ENCODE measurements at places on chromosomes 7 and 10.

DNA sequence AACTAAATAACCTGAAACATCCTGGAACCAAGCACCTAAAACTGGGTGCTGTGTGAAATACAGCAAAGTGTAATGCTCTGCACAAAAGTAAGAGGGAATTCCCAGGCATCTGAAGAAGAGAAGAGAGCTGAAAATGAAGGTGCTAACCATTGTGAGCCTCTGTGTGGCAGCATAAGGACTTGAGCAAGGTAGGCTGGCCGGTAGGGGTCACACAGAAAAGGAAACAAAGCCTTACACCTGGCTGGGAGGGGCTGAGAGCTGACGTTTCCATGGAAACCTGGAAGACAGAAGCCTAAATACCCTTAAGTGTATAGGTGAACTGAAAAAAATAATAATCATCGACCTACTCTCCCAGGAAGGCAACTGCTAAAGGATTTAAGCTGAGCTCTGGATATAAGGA, 48.6 kb downstream of the CUL1 start:
- no peak for DNase-seq
- H3K4me3 ChIP-seq = no peak overlapping the region
- H3K36me3 ChIP-seq = peaks cover 45% of the 10 kb centered on the region
- no peaks in the 10 kb centered on the region for H3K27me3 ChIP-seq
- H3K4me1 ChIP-seq = peaks cover 4% of the 10 kb centered on the region

DNA sequence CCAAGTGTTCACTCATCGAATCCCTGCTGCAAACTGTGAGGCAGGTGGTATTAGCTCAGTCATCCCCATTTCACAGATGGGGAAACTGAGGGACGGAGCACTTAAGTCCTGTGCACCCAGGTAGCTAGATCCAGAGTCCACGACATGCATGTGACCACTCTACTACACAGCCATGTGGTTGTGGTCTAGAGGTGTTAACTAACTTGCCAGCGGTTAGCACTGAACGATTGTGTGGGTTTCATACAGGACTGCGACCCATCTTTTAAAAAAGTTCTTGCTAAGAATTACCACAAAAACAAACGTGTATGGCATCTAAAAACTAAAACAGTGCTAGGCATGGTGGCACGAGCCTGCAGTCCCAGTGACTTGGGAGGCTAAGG, 16.1 kb upstream of the ABCC2 start:
- no peak overlapping the region for H3K4me3 ChIP-seq
- H3K27me3 ChIP-seq = no peaks in the 10 kb centered on the region
- peaks cover 13% of the 10 kb centered on the region for H3K36me3 ChIP-seq

- no peak for DNase-seq
- no peak overlapping the region for H3K4me3 ChIP-seq
- no peaks in the 10 kb centered on the region for H3K36me3 ChIP-seq
Measured at GRCh38 chr7:22346383-22347107, 10.4 kb downstream of the RAPGEF5 start.

GRCh38 chr10:86592413-86592812, 61.9 kb upstream of the OPN4 start:
- no peaks in the 10 kb centered on the region for H3K36me3 ChIP-seq
- no peak overlapping the region for H3K4me3 ChIP-seq
- DNase-seq = no peak
- H3K27ac ChIP-seq = no peak overlapping the region
- peaks cover 22% of the 10 kb centered on the region for H3K27me3 ChIP-seq
- H3K4me1 ChIP-seq = no peaks in the 10 kb centered on the region

- no peaks in the 10 kb centered on the region for H3K4me1 ChIP-seq
- no peak overlapping the region for H3K27ac ChIP-seq
- no peaks in the 10 kb centered on the region for H3K27me3 ChIP-seq
- no peak for DNase-seq
Measured at GRCh38 chr7:117950601-117951260, 77.5 kb upstream of the CTTNBP2 start.

DNA sequence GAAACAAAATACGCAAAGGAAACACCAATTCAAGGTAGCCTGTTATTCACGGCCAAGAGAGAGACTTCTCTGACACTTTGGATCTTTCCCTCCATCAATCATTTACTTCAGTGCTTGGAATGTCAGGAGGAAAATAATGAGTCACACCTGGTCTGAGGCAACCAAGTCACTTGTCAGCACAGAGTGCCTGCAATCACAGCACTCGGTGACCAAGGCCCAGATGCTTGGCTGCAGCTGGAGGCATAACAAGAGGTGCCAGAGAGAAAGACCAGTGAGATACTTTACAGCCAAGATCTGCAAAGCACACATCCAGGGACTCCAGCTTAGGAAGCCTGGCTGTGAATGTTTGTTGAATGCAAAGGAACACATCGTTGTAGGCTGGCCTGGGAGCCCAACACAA, 33.9 kb downstream of the ASB13 start:
- no peak overlapping the region for H3K4me3 ChIP-seq
- no peak overlapping the region for H3K27ac ChIP-seq
- H3K36me3 ChIP-seq = no peaks in the 10 kb centered on the region

DNA sequence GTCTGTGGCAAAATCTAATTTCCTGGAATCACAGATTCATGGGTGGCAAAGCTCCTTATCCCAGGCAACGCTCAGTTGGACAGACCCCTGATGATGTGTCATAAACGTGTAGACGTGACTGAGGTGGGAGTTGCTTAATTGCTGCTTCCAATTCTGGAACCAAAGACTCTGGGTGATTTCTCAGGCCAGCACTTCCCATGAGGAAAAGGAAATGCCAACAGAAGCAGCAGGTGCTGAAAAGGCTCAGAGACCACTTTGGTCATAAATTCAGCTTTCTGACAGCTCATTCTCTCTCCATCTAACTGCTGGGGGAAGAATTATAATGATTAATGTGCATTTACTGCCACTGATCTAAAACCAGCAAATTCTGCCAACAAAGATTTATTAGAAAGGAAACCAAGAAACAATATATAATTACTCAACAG, 88.7 kb downstream of the OSBPL3 start:
- H3K27ac ChIP-seq = no peak overlapping the region
- H3K4me1 ChIP-seq = peaks cover 32% of the 10 kb centered on the region
- H3K4me3 ChIP-seq = no peak overlapping the region
- H3K27me3 ChIP-seq = no peaks in the 10 kb centered on the region
- H3K36me3 ChIP-seq = peaks cover 36% of the 10 kb centered on the region

DNA sequence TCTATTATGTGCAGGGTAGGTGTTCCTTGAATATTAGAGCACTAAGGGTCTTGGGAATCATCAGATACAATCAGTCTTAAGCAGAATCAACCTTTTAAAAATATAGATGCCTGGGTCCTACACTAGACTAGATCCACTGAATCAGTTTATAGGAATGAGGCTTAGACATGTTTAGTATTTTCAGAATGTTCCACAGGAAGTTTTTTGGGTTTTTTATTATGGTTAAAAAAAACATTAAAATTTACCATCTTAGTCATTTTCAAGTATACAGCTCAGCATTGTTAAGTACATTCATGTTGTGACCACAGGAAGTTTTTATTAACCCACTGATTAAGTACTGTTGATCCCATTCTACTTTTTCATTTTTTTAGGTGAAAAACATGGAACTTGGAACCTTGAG, 135.7 kb downstream of the LCOR start:
- no peaks in the 10 kb centered on the region for H3K27me3 ChIP-seq
- no peak overlapping the region for H3K4me3 ChIP-seq
- no peak overlapping the region for H3K27ac ChIP-seq
- no peaks in the 10 kb centered on the region for H3K36me3 ChIP-seq

GRCh38 chr10:93032105-93032808, 28.3 kb upstream of the CYP26C1 start:
- H3K27ac ChIP-seq = no peak overlapping the region
- no peaks in the 10 kb centered on the region for H3K36me3 ChIP-seq
- no peaks in the 10 kb centered on the region for H3K4me1 ChIP-seq
- no peak for DNase-seq
- H3K4me3 ChIP-seq = no peak overlapping the region

DNA sequence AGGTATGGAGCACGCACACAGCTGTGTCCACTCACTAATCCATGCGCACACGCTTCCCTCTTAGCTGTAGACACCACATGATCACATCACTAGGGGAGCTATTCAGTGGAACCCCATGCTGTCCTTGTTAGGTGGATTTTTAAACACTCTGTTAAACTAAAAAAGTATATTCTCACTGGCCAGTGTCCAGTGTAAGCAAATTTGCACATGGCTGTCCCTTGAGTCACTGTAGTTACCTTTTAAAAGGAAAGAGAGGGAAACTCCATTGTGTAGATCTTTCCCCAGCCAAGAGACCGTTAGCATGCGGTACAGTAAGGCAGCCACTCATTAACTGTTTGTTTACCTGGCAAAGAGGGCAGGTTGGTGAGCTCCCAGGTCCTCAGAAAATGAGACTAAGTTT, 81.6 kb upstream of the INSYN2A start:
- peaks cover 26% of the 10 kb centered on the region for H3K27me3 ChIP-seq
- H3K36me3 ChIP-seq = no peaks in the 10 kb centered on the region
- H3K4me3 ChIP-seq = no peak overlapping the region

DNA sequence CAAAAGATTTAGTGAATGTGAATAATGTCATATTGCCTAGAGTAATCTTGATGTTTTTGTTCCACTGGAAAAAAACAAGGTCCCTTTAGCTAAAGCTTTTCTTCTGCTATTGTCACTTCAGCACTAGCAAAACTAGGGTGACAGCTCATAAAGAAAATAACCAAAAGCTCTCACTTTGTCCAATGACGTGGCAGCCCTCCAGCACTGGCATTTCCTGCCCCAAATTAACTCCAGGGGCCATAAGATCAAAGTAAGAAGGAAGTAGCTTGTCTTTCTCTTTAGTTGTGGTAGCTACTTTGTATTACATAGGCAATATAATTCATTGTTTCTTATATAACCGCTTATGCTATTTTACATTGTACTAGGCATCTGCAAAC, 47.3 kb downstream of the LRRN3 start:
- peaks cover 2% of the 10 kb centered on the region for H3K36me3 ChIP-seq
- no peaks in the 10 kb centered on the region for H3K27me3 ChIP-seq
- no peak overlapping the region for H3K4me3 ChIP-seq
- peak overlapping the region; percentile 81 for H3K27ac ChIP-seq

- H3K4me1 ChIP-seq = no peaks in the 10 kb centered on the region
- no peak overlapping the region for H3K27ac ChIP-seq
- no peaks in the 10 kb centered on the region for H3K36me3 ChIP-seq
- H3K27me3 ChIP-seq = peaks cover 8% of the 10 kb centered on the region
Measured at GRCh38 chr7:6359021-6359420, 86.6 kb upstream of the CYTH3 start.

- no peak overlapping the region for H3K27ac ChIP-seq
- no peaks in the 10 kb centered on the region for H3K36me3 ChIP-seq
- H3K27me3 ChIP-seq = no peaks in the 10 kb centered on the region
Measured at GRCh38 chr10:59991661-59992060, 85.3 kb upstream of the CCDC6 start.

- H3K27me3 ChIP-seq = no peaks in the 10 kb centered on the region
- no peaks in the 10 kb centered on the region for H3K4me1 ChIP-seq
- no peak overlapping the region for H3K4me3 ChIP-seq
- H3K36me3 ChIP-seq = no peaks in the 10 kb centered on the region
- no peak overlapping the region for H3K27ac ChIP-seq
- DNase-seq = no peak
Measured at GRCh38 chr7:154345093-154345492, 292.9 kb downstream of the DPP6 start.

- no peaks in the 10 kb centered on the region for H3K4me1 ChIP-seq
- H3K36me3 ChIP-seq = no peaks in the 10 kb centered on the region
- no peaks in the 10 kb centered on the region for H3K27me3 ChIP-seq
- H3K4me3 ChIP-seq = no peak overlapping the region
- H3K27ac ChIP-seq = no peak overlapping the region
Measured at GRCh38 chr7:81710751-81711150, 59.1 kb downstream of the HGF start.

GRCh38 chr10:98257961-98258360, 10.0 kb downstream of the LOXL4 start:
- H3K27ac ChIP-seq = no peak overlapping the region
- H3K4me1 ChIP-seq = no peaks in the 10 kb centered on the region
- H3K4me3 ChIP-seq = no peak overlapping the region
- H3K27me3 ChIP-seq = no peaks in the 10 kb centered on the region
